ENCODE measurements at places on chromosomes 7 and 10.
A peak's percentile ranks its signal among the peaks of the same experiment; 100 is the strongest.

GRCh38 chr10:98415731-98416119 is 743 bp upstream of the PYROXD2 start:
- no peak for DNase-seq

DNA sequence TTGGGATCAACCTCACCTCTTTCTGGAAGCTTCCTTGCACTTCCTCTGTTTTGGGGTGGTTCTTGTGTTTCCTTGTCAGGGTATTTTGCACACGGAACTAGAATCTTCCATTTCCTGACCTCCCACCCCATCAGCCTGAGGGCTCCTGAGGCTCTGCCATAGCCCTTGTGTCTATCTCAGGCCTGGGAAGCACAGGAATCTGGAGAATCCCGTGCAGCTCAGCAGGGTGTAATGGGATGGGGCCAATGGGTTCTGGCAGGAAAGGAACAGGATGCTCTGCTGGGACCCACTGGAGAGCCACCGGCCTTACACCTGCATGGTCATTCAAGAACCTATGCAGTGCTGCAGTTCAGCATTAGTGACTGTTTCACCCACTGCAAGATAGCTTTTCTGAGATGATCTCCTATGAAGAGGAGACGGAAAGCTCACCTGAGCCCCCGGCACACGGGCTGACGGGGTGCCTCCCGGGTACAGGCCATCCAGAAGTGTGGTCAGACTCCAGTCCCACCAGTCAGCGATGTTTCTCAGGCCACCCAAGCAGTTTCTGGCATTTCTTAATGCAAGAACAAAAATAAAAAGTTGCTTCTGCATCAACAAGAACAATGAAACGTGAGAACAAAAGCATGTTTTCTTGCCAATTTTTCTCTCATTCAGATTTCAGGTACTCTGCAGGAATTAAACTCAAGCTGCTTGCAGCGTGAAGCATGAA is 133.2 kb downstream of the PKD1L1 start:
- DNase-seq: no peak

DNA sequence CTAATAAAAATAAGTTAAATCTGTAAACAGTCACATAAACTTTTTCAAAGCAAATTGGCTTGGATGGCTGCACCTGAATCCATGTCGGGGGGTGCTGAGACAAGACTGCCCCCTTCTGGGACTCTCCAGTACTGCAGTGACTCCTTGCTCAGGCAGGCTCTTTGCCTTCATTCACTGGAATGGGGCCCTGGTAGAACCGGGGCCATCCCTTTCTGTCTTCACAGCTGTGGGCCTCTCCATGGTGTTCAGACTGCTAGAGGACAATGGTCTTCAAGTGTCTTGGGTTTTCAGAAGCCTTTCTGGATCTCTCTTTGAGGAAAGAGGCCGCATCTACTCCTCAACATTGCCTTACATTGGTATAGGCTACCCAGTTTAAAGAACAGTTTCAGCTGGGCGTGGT is 16.1 kb upstream of the IMPDH1 start:
- DNase-seq: peak; percentile 80

DNA sequence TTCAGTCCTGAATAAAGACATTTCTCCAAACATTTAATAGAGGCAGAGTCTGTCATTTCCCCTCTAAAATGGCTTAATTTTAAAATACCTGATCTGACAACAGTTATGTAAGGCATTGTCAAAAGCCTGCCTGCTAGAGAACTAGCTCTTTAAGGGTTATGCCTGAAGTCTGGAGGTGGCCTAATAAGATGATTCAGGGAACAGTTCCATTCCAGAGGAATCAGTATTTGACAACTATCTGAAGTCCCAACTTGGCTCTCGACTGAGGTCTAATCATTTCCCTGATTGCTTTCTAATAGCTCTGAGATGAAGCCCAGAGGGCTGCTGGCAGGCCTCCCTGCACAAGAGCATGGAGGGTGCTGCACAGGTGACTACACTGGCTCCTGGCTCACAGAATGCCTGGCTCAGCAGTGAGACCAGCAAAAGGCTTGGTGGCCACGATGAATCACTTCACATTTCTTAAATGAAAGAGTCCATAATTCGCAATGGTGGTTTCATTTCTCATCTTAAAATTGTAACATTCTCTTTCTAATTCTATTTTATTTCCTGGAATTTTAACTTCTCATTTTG is 509.6 kb upstream of the POM121L12 start:
- DNase-seq: no peak
